ENCODE measurements at places on chromosomes 6 and 20. TPM values are rescaled to one million over a fixed set of nuclear protein-coding genes. Genes with fewer than 3 reads are reported as not detected.

DNA sequence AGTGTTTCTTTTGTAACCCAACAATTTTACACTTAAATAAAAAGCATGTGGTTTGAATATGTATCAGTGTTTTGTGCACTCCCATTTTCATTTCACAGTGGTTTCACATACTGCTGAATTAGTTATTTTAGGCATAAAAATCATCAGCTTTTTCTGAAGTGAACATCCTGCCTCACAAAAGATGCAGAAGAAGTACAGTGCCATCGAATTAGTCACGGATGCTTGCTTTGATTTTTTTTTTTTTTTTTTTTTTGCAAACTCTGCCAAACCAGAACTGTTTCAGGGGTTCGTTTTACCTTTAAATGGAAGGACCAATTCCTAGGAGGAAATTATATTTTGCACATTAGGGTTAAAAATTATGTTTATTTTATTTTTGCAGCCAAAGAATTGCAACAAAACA, 158.6 kb downstream of the RPS12 start:
- no peak for DNase-seq
- H3K4me1 ChIP-seq = peaks cover 20% of the 10 kb centered on the region
- no peaks in the 10 kb centered on the region for H3K27me3 ChIP-seq
- no peak overlapping the region for H3K27ac ChIP-seq

GRCh38 chr6:164469276-164469949, 840.0 kb downstream of the C6orf118 start:
- H3K4me3 ChIP-seq = no peak overlapping the region
- H3K27me3 ChIP-seq = no peaks in the 10 kb centered on the region
- H3K4me1 ChIP-seq = no peaks in the 10 kb centered on the region
- no peaks in the 10 kb centered on the region for H3K36me3 ChIP-seq
- no peak for DNase-seq

- no peak overlapping the region for H3K4me3 ChIP-seq
- no peaks in the 10 kb centered on the region for H3K36me3 ChIP-seq
- DNase-seq = no peak
Observed at GRCh38 chr6:144659202-144660182, 374.4 kb downstream of the UTRN start.

GRCh38 chr6:36666826-36667591, 11.5 kb upstream of the CDKN1A start:
- peak overlapping the region; percentile 59 for H3K27ac ChIP-seq
- peak; percentile 88 for DNase-seq
- H3K4me3 ChIP-seq = no peak overlapping the region
- H3K27me3 ChIP-seq = no peaks in the 10 kb centered on the region
- H3K36me3 ChIP-seq = no peaks in the 10 kb centered on the region

GRCh38 chr6:122696079-122696478, 83.4 kb upstream of the FABP7 start:
- H3K4me1 ChIP-seq = no peaks in the 10 kb centered on the region
- no peaks in the 10 kb centered on the region for H3K27me3 ChIP-seq
- DNase-seq = no peak
- no peak overlapping the region for H3K27ac ChIP-seq
- H3K36me3 ChIP-seq = no peaks in the 10 kb centered on the region

DNA sequence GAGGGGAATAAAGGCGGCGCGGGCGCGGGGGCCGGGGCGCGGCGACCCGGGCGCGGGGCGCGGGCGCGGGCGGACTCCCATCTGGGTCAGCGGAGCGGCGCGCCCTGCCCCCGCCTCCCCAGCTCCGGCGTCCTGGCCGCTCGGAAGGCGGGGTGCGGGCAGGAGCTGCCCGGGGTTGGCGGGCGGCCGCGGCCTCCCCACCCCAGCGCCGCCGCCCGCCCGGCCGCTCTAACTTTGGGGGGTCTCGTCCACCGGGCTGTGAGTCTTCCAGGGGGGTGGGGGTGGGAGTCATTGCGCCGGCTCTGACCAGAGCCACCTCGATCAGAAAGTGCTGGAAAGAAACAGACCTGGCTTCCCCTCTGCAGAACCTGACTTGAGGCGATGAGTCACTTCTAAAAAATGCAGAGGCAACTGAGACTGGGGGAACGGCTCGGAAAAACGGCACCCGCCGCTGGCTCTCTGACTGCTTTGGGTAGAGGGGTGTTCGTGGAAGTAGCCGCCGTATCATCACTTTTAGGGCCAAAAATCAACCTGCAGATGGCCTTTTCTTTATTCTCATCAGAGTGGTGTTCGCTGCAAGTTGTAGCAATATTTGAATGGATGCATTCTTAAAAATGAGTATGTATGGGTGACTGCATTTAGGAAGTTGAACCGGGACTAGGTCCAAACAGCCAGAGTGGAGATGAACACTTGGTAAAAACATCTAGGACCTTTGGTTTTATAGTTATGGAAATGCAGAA, 667 bp downstream of the CAP2 start:
- peak overlapping the region; percentile 97 for H3K27ac ChIP-seq
- peaks cover 7% of the 10 kb centered on the region for H3K36me3 ChIP-seq
- DNase-seq = peak; percentile 58
- H3K4me1 ChIP-seq = peaks cover 30% of the 10 kb centered on the region

- no peak for DNase-seq
- no peaks in the 10 kb centered on the region for H3K36me3 ChIP-seq
- H3K27me3 ChIP-seq = no peaks in the 10 kb centered on the region
- H3K27ac ChIP-seq = no peak overlapping the region
Observed at GRCh38 chr6:122530440-122531046, 58.9 kb upstream of the SERINC1 start.

GRCh38 chr6:17927705-17928104, 59.7 kb downstream of the KIF13A start:
- peak overlapping the region; percentile 76 for H3K27ac ChIP-seq
- peaks cover 86% of the 10 kb centered on the region for H3K4me1 ChIP-seq
- no peaks in the 10 kb centered on the region for H3K36me3 ChIP-seq
- DNase-seq = no peak
- no peaks in the 10 kb centered on the region for H3K27me3 ChIP-seq
- no peak overlapping the region for H3K4me3 ChIP-seq

DNA sequence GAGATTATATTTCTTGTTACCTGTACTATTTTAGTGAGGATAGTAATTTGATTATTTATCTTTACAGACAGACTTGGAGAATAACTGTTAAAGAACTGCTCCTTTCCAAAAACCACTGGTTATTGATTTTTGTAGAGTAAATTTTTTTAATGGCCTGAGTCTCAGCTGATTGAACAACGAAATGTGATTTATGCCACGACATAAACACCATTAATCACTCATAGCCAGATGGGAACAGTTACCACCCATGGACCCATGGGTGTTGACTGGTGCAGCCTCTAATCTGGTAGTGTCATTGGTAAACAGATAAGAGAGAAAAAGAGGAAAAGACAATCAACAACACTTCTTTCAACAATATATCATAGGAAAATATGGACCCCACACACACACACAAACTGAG, 101.4 kb upstream of the BEND6 start:
- H3K27ac ChIP-seq = no peak overlapping the region
- H3K4me1 ChIP-seq = peaks cover 18% of the 10 kb centered on the region
- no peak overlapping the region for H3K4me3 ChIP-seq
- DNase-seq = no peak

DNA sequence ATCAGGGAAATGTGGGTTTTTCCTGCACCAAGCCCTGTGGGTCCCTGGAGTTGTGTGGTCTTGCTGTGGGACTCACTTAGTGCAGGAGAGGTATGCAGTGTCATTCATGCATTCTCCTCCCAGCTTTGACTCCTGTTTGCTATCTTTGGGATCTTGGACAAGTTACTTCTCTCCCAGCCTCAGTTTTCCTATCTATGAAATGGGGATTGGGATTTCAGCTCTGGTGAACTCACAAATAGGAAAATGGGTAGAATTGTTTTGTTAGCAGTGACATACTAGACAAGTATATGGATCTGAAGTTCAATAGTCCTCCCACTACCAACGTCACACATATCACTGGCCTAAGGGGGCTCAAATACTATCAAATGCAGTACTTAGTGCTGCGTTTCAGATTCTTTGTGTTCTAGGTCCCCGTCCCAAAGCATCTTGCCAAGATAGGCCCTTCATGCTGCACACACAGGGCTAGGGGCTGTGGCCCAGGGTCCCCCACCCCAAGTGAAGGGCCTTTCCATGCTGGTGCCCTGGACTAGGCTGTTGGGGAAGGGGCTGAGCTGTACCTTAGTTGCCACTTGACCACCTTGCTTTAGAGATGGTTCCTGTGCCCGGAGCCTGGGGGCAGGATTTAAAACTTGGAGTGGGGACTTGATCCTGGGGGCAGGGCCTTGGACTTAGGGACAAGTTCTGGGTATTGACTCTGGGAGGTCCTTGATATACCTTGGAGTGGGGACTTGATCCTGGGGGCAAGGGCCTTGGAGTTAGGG, 98.0 kb downstream of the TOX2 start:
- no peaks in the 10 kb centered on the region for H3K36me3 ChIP-seq
- H3K27ac ChIP-seq = no peak overlapping the region
- no peak overlapping the region for H3K4me3 ChIP-seq
- H3K4me1 ChIP-seq = no peaks in the 10 kb centered on the region
- no peak for DNase-seq

DNA sequence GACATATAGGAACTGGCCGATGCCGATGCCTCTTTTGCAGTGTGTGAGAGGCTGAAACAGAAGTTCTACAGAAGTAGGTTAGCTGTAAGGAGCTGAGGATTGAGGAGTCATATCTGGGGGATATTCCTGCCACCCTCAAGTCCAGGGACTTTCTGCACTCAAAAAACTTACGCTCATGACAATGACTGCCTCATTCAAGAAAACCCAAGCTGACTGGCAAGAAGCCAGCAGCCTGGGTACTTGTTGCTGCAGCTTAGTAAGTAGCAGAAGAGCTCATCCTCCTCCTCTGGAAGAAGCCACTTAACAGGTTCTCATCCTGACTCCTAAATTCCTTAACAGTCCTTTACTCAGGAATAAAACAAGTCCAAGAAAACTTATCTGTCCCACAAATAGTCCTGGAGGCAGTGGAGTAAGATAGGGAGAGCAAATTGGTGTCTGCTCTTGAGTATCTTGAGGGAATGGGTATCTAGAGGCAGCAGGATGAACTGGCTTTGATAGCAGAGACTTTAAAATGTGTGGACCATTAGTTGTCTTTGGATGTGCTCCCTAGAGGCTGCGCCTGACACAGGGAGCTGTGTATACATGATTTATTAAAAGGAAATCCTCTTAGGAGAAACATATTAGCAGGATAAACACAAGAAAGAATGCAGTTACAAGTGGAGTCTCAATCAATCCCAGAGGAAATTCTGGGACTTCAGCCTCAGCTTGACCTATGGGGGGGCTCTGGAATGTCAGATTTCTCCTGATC, 7.4 kb downstream of the CALHM5 start:
- DNase-seq = no peak
- no peaks in the 10 kb centered on the region for H3K4me1 ChIP-seq
- no peaks in the 10 kb centered on the region for H3K36me3 ChIP-seq
- no peak overlapping the region for H3K4me3 ChIP-seq
- H3K27ac ChIP-seq = no peak overlapping the region
- H3K27me3 ChIP-seq = no peaks in the 10 kb centered on the region

DNA sequence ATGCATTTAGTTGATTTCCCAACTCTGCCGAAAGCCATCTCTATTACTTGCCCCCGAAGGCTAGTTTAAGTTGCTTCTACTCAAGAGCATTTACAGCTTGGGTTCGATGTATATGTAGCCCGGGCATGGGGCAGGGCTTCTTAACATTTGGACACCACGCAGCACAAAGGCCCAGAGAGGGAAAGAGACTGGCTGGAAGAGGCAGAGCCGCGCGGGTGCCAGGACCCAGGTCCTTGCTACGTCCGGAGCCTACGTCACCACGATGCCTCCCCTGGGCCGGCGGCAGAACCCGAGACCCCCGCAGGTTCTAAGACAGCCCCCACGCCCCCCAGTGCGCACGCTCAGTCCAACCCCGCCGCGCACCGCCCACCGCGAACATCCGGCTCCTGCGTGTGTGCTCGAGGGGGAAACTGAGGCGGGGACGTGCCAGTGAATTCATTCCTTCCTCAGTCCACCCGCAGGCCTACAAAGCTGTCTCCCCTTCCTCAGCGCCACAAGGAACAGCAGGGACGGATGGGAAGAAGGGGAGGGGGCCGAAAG, 367 bp upstream of the PCIF1 start:
- H3K4me3 ChIP-seq = peak overlapping the region; percentile 97
- peaks cover 18% of the 10 kb centered on the region for H3K4me1 ChIP-seq
- no peaks in the 10 kb centered on the region for H3K27me3 ChIP-seq
- H3K36me3 ChIP-seq = peaks cover 6% of the 10 kb centered on the region
- DNase-seq = peak; percentile 77

- no peak overlapping the region for H3K27ac ChIP-seq
- no peaks in the 10 kb centered on the region for H3K27me3 ChIP-seq
- no peak for DNase-seq
- H3K36me3 ChIP-seq = no peaks in the 10 kb centered on the region
- H3K4me1 ChIP-seq = no peaks in the 10 kb centered on the region
Observed at GRCh38 chr6:143007646-143008045, 53.0 kb upstream of the AIG1 start.

- H3K4me1 ChIP-seq = no peaks in the 10 kb centered on the region
- peak; percentile 28 for DNase-seq
- H3K27ac ChIP-seq = no peak overlapping the region
Observed at GRCh38 chr20:61901392-61902220, 164.1 kb downstream of the TAF4 start.

DNA sequence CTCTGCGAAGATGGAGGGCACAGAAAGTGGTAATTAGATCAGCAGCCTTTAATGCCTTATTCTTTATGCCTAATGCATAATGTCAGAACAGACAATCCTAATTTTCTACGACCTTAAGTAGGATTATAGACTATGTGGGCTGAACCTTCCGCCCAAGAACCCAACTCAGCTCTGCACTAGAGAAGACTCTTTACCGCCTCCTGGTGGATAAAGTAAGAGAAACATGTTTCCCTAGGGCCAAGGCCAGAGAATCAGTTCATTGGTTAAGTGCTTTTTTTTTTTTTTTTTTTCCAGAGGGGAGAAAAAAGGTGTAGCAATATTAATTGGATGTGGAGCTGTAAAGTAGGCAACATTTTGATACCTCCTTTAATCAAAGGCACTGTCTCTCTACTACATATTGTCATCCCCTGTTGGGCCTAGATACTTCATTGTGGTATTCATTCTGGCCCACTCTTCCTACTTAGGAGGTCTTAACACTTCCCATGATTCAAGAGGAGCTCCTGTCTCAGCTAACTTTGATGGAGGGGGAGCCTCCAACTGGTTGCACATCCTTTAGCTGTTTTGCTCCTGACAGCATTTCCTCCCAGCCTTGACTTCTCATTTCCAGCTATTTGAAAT, 124.9 kb upstream of the NRN1 start:
- DNase-seq = no peak
- no peaks in the 10 kb centered on the region for H3K4me1 ChIP-seq
- H3K27me3 ChIP-seq = peaks cover 3% of the 10 kb centered on the region
- no peaks in the 10 kb centered on the region for H3K36me3 ChIP-seq
- H3K27ac ChIP-seq = no peak overlapping the region

GRCh38 chr20:51608061-51608460, 65.5 kb upstream of the NFATC2 start:
- DNase-seq = no peak
- H3K4me1 ChIP-seq = no peaks in the 10 kb centered on the region
- H3K27ac ChIP-seq = no peak overlapping the region
- no peak overlapping the region for H3K4me3 ChIP-seq

HLA-DPA1 gene
- total RNA-seq = 17.6 TPM

FAM83B gene
- total RNA-seq = 1.7 TPM

CCDC170 gene
- total RNA-seq = 0.15 TPM

FRMD1 gene
- 0.17 TPM for total RNA-seq

AVP gene
- total RNA-seq = not detected

Measured in psoas muscle (tissue), 8 donors.